ENCODE measurements at places on chromosomes 3 and 15.

DNA sequence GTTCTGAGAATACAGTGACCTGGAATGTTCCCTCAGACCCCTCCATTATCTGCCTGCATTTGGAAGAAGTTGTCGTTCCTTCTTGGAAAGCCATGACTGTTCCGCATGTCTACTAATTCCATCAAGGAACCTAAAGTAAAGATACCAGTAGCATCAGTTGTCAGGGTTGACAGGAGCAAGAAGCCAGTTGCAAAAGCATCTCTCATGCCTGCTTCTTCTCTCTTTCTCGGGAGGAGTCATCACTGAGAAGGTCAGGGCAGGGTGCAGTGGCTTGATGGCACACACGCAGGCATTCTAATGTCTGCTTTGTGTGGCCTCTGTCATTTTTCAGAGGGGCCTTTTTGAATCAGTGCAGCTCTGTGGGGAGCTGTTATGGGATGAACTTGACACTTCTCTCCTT, 276.6 kb upstream of the TPM1 start:
- DNase-seq = no peak

- DNase-seq = no peak
Observed at GRCh38 chr3:16724487-16724886, 119.3 kb upstream of the DAZL start.

GRCh38 chr3:71491154-71491752, 92.3 kb downstream of the FOXP1 start:
- DNase-seq = no peak

DNA sequence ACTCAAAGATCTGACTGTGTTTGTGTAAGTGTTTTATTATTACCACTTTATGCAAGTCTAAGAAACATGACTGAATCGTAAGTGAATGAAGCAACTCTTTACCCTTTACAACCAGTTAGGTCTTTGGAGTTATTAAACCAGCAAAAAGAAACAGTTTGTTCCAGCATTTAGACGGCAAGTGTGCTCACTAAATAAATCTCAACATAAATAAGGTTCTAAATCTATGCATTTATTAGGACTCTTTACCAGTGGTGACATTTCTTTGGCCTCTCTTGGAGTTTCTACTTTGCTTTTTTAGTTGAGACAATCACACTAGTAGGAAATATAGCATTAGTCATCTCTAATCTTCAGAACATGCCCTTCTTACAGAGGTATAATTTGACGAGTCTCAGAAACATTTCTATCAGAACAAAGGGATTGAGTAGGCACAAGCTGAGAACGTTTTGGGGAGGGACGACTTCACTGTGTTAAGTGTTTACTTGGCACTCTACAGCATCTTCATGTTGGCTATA, 739.9 kb upstream of the NR2F2 start:
- no peak for DNase-seq

- no peak for DNase-seq
Observed at GRCh38 chr15:62807539-62808130, 234.9 kb upstream of the TPM1 start.

GRCh38 chr3:158766364-158766763, 34.1 kb upstream of the RARRES1 start:
- DNase-seq = no peak

- DNase-seq = no peak
Observed at GRCh38 chr3:42664438-42664803, 10.9 kb downstream of the ZBTB47 start.

DNA sequence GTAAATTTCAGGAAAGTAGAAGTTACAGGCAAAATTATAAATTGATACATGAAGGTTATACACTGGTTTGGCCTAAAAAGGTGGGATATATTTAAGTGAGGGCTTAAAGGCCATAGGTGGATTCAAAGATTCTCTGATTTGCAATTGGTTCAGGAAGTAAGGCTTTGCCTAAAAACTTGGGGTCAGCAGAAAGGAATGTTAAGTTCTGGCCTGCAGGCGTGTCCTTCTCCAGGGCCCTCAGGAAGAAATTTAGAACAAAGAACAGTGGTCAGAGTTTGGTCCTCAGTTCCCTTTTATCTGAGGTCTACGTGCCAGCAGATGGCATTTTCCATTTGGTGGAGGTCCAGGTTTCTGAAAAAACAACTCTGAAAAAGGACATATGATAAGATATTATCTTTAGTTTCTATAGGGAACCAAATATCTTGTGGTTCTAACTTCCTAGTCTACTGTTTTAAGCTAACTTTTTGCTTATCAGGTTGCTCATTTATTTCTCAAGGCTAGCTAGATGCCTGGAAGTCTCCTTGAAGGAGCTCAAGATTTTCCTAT, 40.5 kb downstream of the SCN11A start:
- DNase-seq = no peak

- no peak for DNase-seq
Observed at GRCh38 chr3:140315955-140316354, 361.9 kb upstream of the TRIM42 start.

- peak; percentile 51 for DNase-seq
Observed at GRCh38 chr15:41494922-41495735, 1.5 kb downstream of the ITPKA start.
